ENCODE measurements at places on chromosomes 11 and 22. TPM values are rescaled to one million over a fixed set of nuclear protein-coding genes. Genes with fewer than 3 reads are reported as not detected.

DNA sequence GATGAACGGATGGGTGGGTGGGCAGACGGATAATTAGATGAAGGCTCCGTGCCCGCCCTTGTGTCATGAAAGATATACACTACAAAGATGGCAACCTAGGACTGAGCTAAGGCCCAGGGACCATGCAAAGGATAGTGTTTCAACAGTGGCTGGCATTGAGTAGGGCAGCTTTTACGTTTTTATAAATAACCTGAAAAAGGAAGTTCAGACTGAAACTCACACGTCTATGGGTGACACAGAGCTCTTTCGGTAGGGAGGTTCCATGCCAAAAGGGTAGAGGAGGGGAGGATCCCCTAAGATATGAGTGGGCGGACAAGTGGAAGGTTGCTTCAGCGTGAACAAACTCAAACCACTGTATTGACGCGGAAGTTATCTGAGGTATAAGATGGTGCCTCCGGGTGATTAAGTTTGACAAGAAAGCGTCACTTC is 90.5 kb downstream of the UBASH3B start:
- peak; percentile 10 for DNase-seq

DNA sequence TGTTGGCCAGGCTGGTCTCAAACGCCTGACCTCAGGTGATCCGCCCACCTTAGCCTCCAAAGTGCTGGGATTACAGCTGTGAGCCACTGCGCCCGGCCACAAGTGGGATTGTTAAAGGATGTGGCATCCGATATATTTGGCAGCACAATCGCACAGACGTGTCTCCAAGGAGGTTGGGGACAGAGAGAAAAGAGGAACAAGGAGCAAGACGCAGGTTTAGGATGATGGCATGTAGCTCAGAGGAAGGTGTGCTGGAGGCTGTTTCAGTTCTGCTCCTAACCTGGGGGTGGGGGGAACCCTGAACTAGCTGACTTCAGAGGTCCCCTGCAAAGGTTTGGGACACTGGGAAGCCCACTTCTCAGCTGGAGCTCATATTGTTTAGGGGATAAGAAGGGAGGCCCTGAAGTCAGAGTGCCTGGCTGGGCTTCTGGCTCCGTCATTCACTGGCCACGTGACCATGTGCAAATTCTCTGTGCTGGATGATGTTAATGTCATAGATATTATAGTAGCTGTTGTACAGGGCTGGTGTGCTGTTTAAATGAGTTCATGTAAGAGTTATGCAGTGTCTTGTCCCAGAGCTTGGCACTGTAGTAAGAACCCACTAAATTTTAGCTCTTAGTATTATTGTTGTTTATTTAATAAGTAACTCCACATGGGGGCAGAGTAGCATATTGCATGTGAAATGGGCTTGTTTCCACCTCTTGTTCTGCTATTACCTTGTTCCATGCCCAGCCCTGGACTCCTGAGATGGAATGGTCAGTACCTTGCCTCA is 129.7 kb downstream of the ST3GAL4 start:
- no peak for DNase-seq

GRCh38 chr11:120883404-120884080 is 140.4 kb upstream of the TBCEL start:
- peak; percentile 85 for DNase-seq

DNA sequence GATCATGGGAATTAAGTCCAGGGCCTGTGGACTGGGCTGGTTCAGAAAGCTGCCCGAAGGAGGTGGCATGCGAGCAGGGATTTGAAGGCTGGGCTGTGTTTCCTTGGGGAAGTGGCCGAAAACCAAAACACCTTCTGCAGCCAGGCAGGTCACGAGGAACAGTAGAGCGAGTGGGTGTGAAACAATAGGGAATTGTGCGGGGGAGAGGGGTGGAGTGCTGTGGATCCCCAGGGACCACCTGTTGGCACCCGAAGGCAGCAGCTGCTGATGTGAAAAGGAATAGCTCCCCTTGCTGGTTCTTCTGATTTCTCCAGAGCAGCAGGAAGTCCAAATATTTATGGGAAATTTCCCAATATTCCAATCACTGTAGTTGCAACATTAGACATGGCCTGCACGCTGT is 24.6 kb downstream of the TP53I11 start:
- no peak for DNase-seq

The CD3D gene
- total RNA-seq: 0.62 TPM

Measured in cardiac septum (tissue), 1 donor.